ENCODE measurements at places on chromosomes 7 and 10.

- H3K27ac ChIP-seq: no peak overlapping the region
- no peaks in the 10 kb centered on the region for H3K4me1 ChIP-seq
- H3K27me3 ChIP-seq: no peaks in the 10 kb centered on the region
- DNase-seq: no peak
- H3K4me3 ChIP-seq: no peak overlapping the region
- H3K36me3 ChIP-seq: peaks cover 3% of the 10 kb centered on the region
These were observed 60.5 kb downstream of the CLEC2L start for GRCh38 chr7:139583826-139584553.

DNA sequence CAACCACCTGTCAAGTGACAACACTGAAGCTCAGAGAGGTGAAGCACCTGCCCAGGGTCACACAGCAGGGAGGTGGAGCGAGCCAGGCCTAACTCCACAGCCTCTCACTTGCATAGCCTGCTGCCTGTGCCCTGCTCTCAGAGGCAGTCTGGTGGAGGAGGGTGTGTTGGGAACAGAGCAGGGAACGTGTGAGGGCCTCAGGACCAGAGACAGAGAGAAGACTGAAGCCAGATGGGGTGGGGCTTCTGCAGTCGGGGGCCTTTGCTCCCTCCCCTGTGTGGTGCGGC is 114.0 kb downstream of the PTPN20 start:
- DNase-seq: no peak
- no peak overlapping the region for H3K4me3 ChIP-seq
- no peaks in the 10 kb centered on the region for H3K36me3 ChIP-seq

- DNase-seq: no peak
- H3K27ac ChIP-seq: no peak overlapping the region
- H3K36me3 ChIP-seq: no peaks in the 10 kb centered on the region
- no peaks in the 10 kb centered on the region for H3K27me3 ChIP-seq
These were observed 157.3 kb downstream of the LRRC4 start for GRCh38 chr7:127873715-127874636.

DNA sequence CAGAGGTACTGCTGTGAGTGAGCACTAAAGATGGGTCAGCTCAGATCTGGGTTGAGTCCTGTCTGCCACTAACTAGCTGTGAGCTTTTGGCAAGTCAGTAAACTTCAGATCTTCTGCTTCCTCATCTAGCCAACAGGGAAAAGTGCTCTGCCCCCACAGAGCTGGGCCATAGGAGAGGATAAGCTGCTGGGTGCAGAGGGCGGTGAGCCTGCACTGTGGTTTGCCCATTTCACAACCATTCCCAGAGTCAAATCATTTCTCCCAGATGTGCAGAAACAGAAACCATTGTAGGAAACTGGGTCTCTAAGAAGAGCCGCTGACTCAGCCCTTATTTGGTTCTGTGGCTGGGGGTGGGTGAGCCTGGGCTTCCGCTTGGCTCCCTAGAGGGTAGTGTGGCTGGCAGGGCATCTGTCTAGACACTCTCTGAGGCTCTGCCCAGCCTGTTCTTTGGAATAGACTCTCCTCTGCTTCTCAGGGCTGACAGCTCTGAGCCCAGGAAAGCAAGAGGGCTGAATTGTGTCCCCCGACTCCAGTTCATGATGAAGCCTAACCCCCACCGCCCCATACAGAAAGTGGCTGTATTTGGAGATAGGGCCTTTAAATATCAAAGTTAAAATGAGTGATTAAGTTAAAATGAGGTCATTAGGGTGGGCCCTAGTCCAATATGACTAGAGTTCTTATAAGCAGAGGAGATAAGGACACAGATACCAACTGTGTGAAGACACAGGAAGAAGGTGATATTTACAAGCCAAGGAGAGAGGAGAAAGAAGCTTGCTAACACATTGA is 29.5 kb upstream of the ARHGAP22 start:
- H3K4me3 ChIP-seq: no peak overlapping the region
- no peak overlapping the region for H3K27ac ChIP-seq
- peaks cover 15% of the 10 kb centered on the region for H3K4me1 ChIP-seq
- DNase-seq: no peak

DNA sequence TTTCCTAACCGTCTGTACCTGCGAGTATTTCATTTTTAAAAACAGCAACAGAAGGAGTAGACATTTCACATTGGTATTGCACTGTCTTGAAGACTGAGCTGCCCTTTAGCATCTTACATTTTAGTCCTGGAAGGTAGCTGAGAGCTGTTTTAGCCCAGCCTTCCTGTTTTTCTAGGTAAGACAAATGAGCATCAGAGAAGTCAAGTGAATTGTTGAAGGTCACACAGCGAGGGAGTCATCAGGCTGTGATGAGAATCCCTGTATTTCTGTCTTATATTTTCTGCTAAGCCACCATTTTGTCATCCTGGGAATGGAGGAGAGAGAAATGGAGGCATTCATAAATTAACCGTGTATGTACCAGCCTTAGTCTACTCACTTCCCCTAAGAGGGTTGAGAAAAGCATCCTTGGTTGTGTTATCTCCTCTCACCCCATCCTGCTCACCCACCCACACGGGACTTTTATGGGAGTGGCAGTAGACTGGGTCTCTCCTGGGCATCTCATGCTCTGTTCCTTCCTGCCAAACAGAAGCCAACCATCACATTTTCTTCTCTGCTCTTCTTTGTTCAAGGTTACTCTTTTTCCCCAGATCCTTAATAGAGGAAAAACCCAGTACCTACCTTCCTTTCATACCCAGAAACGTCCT is 8.5 kb downstream of the RBM20 start:
- peaks cover 50% of the 10 kb centered on the region for H3K27me3 ChIP-seq
- no peak for DNase-seq
- no peak overlapping the region for H3K27ac ChIP-seq
- no peak overlapping the region for H3K4me3 ChIP-seq
- H3K36me3 ChIP-seq: no peaks in the 10 kb centered on the region

- peaks cover 51% of the 10 kb centered on the region for H3K27me3 ChIP-seq
- H3K36me3 ChIP-seq: no peaks in the 10 kb centered on the region
- no peak for DNase-seq
- peaks cover 43% of the 10 kb centered on the region for H3K4me1 ChIP-seq
These were observed 6.9 kb upstream of the VGF start for GRCh38 chr7:101172005-101172853.

DNA sequence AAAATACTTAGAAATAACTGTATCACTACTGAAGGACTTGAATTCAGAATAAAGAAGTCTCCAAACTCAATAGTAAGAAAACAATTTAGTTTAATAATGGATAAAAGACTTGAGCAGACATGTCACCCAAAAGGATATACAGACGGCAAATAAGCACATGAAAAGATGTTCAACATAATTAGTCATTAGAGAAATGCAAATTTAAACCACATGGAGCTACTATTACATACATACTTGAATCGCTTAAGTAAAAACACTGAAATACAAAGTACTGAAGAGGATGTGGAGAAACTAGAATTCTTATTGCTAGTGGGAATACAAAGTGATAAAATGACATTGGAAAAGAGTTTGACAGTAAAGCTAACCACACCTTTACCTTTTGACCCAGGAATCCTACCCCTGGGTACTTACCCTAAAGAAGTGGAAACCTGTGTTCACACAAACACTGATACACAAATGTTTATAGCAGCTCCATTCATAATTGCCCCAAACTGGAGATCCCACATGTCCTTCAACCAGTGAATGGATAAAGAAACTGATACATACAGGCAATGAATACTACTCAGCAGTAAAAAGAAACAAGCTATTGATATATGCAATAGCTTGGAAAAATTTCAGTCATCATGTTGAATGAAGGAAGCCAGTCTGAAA is 54.3 kb upstream of the NFKB2 start:
- H3K4me3 ChIP-seq: no peak overlapping the region
- H3K36me3 ChIP-seq: peaks cover 14% of the 10 kb centered on the region
- no peak for DNase-seq
- H3K4me1 ChIP-seq: no peaks in the 10 kb centered on the region
- no peak overlapping the region for H3K27ac ChIP-seq

All from CD4-positive, CD25-positive, alpha-beta regulatory T cell (primary cell).